ENCODE measurements at places on chromosomes 1 and 21.

DNA sequence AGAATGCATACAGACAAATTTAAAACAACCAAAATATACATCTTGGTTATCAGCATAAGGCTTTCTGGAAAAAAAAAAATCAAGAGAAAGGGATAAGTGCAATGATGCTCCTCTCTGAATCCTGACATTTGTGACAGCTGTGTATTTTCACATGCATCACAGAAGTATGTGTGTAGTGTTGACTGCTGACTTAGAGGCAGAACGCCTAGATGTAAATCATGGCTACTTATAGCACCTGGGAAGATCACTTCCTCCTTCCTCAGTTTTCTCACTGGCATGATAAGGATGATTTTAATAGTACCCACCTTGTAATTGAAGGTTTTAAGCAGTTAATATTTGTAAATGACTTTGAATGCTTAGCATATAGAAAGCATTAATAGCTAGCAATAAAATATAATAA is 112.5 kb downstream of the MRPL39 start:
- DNase-seq: no peak

- no peak for DNase-seq
Measured at GRCh38 chr1:150543500-150544143, 5.6 kb upstream of the ADAMTSL4 start.

GRCh38 chr1:67896826-67897225 is 63.6 kb upstream of the GNG12 start:
- DNase-seq: no peak

- DNase-seq: no peak
Measured at GRCh38 chr1:93357242-93357641, 11.5 kb downstream of the DR1 start.

DNA sequence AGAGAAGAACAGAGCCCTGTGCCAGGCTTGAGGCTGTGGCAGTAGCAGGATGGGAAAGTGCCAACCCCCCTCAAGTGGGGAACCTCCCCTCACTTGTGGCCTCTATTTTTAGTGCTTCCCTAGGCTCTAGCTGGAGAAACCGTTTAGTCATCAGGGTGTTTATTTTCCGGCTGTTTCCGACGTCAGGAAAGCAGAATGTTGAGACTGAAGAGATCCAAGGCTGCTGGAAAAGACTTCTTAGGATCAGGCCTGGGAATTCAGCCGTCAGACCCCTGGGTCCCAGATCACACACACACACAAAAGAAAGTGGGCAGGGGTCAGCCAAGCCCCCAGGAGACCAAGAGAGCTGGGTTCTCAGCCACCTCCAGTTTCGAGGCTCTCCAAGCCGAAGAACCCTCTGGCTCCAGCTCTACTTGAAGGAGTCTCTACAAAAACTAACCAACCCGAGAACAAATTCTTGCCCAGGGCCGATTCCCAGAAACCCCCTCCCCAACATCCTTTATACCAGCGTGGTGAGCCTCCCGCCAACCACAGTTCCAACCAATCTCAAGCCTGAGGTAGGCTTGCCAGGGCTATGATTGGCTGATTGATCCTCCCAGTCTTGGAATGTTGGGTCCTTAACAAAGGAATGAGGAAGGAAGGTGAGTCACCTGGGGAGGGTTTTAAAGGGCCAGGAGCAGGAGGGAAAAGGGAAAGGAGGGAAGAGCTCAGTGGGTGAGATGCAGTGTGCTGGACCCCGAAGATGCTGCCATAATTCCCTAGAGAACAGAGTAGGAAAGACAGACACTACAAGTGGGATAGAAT is 2.5 kb upstream of the MEF2D start:
- no peak for DNase-seq

DNA sequence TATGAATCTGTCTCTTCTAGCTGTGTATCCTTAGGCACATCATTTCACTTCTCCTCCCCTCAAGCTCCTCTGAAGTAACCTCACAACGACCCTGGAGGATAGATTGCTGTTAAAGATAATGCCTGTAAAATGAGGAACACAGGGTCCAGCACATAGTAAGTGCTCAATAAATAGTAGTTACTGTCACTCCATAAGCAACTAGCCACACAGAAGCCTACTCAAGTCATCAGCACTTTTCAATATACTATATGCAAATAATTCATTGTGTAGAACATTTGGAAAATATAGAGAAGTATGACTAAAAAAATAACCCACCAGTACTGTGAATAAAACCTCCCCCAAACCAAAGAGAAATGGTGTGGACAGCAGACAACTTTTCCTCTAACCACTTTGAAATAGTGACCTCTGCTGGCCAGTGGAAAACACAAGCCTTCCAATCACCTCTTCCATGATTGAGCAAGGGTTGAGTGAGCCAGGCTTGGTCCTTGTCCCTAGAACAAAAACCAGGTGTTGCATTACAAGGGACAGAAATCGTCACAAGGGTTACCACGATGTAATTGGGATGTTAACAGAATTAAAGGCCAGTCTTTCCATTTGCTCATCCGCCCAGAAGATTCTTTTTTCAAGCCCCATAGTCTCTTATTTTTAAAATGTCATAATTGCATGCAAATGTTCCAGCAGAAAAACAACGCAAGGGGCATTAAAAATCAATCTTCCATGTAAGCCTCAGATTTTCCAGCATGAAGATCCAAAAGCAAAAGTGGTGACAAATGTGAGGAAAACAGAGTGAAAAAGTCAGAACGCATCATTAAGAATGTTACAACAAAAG is 15.7 kb upstream of the GLIS1 start:
- DNase-seq: no peak

DNA sequence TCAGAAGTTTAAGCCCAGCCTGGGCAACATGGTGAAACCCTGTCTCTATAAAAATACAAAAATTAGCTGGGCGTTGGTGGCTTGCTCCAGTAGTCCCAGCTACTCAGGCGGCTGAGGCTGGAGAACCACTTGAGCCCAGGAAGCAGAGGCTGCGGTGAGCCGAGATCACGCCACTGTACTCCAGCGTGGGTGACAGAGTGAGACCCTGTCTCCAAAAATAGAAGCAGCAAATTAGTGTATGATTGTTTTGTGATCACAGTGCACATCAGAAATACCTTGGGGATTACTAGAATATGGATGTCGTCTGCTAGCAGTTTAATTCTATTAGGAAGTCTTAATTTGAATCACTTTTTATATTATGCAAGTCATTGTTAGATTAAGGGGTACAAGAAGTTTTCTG is 59.0 kb downstream of the ZBTB17 start:
- DNase-seq: no peak

DNA sequence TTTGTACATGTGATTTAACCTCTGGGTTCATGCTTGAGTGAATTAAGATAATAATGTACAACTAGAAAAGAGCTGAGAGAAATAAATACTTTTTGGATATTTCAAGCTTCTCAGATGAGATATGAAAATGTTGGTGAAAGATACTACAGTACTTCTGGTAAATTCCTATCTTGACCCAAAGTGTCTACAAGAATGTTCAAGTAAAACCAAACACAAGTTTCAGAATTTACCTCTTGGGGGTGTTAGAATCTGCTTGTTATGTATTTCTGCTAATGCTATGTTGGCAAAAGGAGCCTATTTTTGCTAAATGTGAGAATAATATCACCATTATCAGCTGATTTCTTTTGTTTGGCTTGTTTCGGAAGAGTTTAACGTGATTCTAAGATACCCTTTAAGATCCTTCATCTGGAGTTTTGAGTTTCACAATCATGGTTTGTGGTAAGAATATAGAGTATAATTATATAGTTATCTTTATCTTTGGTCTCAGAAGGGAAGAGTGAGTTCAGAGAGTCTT is 388.5 kb downstream of the LMO4 start:
- DNase-seq: no peak

DNA sequence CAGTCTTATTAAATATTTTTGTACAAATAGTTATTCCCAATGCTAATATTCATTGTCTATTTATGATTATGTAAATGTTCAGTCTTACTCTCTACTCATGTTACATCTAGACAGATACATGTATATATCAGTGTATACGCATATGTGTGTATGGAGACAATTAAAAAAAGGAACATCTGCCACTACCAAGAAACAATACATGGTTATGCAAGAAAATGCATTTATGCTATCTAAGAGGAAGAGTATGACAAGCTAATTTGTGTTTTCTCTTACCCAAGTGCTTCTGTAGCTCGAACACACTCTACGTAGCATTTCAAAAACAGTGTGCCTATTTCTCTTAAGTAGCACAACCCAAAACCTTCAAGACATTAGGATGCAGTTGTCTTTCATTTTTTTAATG is 6.1 kb upstream of the RLF start:
- no peak for DNase-seq

DNA sequence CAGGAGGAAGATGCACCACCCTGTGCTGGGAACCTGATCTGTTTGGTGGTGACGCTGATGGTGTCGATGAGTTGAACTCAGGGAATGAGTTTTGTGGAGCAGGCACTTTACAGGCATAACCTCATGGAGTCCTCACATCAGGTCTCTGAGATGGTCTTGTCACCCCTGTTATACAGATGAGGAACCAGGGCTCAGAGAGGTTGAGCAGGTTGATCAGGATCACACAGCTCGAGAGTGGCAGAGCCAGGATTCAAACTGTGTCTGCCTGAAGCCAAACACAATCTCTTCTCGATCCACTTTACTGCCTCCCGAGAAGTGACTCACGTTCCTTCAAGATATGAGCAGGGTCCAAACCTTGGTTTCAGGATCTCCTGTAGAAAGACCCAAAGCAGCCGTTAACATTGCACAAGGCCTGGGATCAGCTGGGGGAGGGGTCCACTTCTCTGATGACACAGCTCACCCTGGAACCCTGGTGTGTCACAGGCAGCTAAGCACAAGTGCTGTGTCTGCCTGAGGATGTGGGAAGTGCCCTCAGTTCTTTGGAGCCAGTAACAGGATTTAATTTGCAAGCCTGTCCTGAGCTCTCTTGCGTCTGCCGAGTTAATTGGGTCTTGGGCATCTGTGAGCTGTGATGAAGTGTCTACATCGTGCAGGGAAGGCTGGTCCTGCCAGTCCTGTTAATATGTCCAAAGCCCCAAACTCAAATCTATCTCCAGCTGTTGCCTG is 65.4 kb upstream of the STUM start:
- no peak for DNase-seq

GRCh38 chr1:180029524-180030135 is 75.0 kb downstream of the CEP350 start:
- DNase-seq: no peak

DNA sequence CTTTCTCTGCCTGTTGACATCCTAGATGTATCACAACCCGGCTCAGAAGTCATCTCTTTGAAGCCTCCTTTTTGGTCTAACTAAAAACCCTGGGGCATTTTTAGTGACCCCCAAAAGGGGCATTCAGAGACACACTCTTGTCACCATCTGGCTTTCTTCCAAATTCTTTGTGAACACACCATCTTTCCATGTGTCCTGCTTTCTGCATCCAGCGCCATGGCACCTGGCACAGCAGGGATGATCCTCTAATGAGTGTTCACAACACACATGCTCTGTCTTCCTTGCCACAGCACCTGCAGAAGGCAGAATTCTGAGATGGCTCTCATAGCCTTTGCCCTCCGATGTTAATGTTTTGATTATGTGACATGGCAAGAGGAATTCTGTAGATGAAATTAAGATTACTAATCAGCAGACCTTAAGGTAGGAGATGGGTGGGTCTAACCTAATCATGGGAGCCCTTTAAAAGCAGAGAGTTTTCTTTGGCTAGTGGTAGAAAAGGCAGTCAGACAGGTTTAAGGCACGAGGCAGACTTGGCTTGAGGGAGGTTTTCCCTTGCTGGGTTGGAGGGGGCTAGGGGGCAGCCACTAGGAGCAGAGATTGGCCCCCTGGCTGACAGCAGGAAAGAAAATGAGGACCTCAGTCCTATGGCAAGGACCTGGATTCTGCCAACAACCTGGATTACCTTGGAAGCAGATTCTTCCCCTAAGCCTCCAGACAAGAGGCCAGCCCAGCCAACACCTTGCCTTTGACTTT is 4.9 kb upstream of the TMEM61 start:
- DNase-seq: no peak

- no peak for DNase-seq
Measured at GRCh38 chr1:76871355-76871974, 4.2 kb downstream of the ST6GALNAC5 start.

- no peak for DNase-seq
Measured at GRCh38 chr1:114559356-114559755, 22.1 kb downstream of the BCAS2 start.

GRCh38 chr21:45461806-45462341 is 56.9 kb downstream of the COL18A1 start:
- DNase-seq: no peak

GRCh38 chr21:31724552-31724951 is 7.4 kb downstream of the SCAF4 start:
- DNase-seq: no peak

DNA sequence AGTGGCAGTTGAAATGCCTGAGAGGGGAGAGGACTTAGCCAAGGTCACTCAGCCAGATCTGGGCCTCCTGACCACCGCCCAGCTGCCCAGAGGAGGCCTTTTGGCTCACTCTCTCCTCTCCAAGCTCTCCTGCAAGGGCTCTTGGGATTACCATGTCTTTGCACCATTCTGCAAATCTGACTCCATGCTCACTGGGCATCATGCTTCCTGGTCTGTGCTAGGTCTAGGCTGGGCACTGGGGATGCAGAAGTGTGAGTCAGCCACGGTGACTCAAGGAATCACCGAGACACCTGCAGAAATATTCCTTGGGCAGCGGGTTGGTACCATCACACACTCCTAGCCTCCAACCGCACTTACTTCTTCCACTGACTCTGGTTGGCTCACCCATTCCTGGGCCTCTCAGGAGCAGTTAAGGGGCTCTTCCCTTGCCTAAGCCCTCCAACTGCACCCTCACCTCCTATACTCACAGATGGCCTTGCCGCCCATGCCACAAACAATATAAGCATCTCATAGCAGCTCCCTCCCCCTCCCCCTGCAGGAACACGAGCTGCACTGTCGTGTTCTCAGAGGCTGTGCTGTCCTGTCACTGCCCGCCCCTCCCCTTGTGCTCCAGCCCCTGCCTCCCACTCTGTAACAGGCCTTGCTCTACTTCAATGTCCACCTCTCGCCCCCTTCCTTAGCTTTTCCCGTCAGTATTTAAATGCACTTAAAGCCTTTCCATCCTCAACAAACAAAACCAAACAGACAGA is 34.8 kb downstream of the CDCP2 start:
- DNase-seq: no peak

DNA sequence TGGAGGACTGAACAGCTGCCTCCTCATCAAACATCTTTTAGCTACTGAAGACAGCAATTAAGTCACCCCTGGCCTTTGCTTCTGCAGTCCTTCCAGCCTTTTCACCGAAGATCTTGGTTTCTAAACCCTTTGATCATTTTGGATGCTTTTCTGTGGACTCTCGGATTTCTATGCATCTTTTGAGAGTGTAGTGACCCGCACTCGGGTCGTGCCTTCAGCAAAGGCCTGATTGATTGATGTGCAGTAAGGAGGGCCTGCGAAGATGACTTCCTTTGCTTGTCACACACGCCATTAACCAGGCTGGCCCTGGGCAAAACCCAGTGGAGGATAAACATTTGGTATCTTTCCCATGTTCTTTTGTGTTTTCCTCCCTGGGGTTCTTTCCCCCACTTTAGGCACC is 157.5 kb upstream of the CD34 start:
- no peak for DNase-seq

- no peak for DNase-seq
Measured at GRCh38 chr1:10210841-10211804, 753 bp downstream of the KIF1B start.

Data from activated CD4-positive, CD25-positive, alpha-beta regulatory T cell (primary cell).